Upper lobe of left lung (tissue), 6 donors: ENCODE measurements at places on chromosomes 2 and 18. TPM values are rescaled to one million over a fixed set of nuclear protein-coding genes. Genes with fewer than 3 reads are reported as not detected.
A peak's percentile ranks its signal among the peaks of the same experiment; 100 is the strongest.

DNA sequence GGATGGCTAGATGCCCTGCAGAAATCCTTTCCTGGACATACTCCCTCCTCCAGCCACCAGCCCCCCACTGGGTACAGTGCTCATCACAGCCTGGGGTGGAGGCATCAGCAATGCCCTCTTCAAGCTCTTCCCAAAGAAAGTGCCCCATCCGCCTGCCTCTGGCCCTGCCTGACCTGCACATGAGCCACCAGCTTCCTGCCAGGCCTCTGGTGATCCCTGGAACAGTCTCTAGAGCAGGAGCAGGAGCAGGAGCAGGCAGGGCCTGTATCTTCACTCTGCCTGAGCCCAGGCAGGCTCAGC is 54.1 kb upstream of the CAB39 start:
- no peak overlapping the region for H3K27ac ChIP-seq
- no peaks in the 10 kb centered on the region for H3K27me3 ChIP-seq
- H3K36me3 ChIP-seq, result no peaks in the 10 kb centered on the region
- H3K4me3 ChIP-seq, result no peak overlapping the region

DNA sequence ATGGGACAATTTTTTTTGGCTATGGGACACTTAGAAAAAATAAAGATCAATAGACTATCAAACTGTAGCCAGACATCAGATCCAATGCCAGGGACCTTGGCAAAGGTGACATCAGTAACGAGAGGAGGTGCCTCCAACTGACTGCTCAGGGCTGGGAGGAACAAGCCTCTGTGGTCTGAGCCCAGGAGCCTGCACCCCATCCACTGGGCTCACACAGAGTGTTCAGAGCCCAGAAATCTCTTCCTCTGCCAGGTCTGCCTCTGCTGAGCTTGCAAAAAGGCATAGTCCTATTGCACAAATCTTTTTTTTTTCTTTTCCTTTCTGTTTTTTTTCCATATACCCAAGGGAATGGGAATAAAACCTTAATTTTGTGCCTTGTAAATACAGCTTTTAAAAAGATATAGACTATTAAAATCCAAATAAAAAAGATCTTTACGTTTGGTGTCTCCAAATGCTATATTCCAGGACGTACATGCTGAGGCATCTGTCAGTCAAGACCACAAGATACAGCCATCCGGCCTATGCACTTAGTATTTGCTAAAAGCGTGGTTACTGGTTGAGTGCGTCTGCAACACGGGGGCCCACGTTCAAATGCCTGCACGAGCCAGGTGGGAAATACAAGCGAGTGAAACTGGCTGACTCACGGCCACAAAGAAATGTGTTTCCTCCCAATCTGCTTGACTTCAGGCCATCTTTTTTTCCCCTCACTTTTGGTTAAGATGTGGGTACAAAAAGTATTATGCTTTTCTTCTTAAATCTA is 7.8 kb upstream of the ARHGAP25 start:
- no peak overlapping the region for H3K4me3 ChIP-seq
- H3K27ac ChIP-seq, result no peak overlapping the region

DNA sequence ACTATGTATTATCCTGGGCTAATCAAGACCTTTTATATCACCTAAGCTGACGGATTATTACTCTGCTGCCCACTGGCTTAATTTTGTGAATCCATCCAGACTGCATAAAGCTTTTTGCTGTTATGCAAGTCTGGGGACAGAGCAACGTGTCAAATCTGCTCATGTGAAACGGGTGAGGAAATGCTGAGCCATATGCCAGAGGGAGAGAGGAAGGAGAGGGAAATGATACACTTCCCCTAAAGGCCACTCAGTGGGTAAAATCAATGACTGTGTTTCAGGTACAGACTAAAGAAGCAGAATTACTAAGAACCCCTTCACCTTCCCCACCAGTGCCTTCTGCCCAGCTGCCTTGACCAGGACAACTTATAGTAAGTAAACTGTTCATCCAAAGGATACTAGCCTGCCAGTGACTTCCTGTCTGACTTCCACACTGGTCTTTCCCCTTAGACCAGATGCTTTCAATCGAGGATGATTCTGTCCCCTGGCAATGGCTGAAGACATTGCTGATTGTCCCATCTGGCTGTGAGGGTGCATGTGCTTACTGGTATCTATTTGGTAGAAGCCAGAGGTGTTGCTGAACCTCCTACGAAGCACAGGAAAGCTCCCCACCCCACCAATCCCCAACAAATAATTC is 43.0 kb downstream of the STAT1 start:
- peaks cover 68% of the 10 kb centered on the region for H3K36me3 ChIP-seq
- H3K4me1 ChIP-seq, result peaks cover 36% of the 10 kb centered on the region
- H3K4me3 ChIP-seq, result no peak overlapping the region
- H3K27me3 ChIP-seq, result no peaks in the 10 kb centered on the region
- peak overlapping the region; percentile 2 for H3K27ac ChIP-seq
- no peak for DNase-seq

The GPR45 gene
- not detected for total RNA-seq

DNA sequence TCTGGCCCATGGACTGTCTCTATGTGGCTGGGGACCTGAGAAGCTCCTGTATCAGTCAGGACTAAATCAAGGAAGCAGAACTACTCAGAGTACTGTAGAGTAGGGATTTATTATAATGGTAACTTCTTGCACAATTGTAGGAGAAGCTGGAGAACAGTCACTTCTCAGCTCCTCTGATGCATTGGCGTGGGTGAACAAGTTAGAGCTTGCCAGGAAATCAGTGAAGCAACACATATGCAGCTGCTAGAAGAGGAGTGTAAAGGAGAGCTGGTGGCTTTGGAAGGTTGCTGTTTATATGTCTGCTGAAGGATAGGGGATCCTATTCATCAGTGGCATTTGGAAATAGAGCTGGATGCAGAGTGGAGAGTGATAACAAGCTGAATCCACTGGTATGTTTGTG is 215.5 kb upstream of the CWC22 start:
- H3K4me1 ChIP-seq, result no peaks in the 10 kb centered on the region
- no peak for DNase-seq
- H3K27me3 ChIP-seq, result no peaks in the 10 kb centered on the region
- no peak overlapping the region for H3K4me3 ChIP-seq

DNA sequence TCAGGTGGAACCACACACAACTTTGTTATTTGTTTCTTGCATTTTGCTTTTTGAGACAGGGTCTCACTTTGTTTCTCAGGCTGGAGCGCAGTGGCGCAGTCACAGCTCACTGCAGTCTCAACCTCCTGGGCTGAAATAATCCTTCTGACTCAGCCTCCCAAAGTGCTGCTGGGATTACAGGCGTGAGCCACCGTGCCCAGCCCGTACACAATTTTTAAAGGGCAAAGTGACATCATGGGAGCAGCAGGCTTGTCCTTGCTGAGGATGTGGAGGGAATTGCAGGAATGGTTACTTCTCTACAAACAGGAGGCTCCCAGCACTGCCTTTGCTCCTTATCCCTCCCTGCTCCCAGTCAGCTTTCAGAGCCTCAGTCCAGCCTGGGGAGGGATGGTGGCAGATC is 355.9 kb upstream of the KLHL29 start:
- no peak for DNase-seq
- H3K36me3 ChIP-seq, result no peaks in the 10 kb centered on the region
- no peaks in the 10 kb centered on the region for H3K4me1 ChIP-seq
- H3K27me3 ChIP-seq, result no peaks in the 10 kb centered on the region
- H3K27ac ChIP-seq, result no peak overlapping the region
